ENCODE measurements at places on chromosomes 2 and 18.

GRCh38 chr18:48048251-48048650, 117.8 kb upstream of the SMAD2 start:
- DNase-seq: no peak

DNA sequence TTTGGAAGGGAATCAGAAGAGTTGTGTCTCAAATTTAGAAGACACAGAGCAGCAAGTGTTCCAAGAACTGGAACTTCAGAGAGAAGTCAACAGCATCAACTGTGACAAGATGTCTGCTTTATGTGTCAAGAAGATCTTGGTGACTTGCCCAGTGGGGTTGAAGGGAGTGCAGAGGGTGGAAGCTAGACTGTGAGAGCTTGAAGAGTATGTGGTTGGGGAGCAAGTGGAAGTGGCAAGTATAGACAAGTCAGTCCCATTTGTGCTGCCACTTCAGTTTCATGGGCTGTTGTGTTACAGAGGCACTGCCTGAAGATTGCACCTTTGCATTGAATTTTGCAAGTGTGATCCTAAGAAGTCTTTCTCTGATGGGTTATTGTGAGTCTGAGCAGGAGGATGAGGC, 68.7 kb upstream of the MC2R start:
- no peak for DNase-seq

DNA sequence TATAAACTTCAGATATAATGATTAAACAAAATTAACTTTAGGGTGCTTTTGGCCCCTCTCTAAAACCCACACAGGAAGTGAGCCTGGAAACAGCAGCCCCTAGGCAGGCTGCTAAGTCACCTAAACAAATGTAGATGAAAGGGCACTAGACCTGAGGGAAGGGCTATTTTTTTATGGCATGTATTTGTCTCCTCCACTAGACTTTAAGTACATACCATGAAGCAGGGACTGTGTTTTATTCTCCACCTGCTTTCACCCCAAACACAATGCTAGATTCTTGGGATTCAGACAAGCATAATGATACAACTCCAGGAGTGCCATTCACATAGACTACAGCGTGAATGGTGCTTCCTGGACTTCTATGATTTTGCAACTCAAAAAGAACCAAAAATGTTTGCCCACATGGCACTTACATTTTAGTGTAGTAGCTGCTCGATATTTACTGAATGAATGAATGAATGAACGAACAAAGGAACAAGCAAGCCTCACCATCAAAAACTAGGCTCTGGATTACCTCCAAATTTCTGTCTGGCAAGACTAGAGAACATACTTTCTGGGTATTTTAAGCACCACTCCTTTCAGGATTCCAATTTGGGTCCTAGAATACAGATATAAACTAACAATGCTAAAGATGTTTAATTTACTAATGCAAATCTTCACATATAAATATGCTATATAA, 10.1 kb downstream of the ATAD2B start:
- DNase-seq: no peak

- DNase-seq: no peak
Measured at GRCh38 chr2:119598596-119599263, 54.5 kb downstream of the CFAP221 start.

- peak; percentile 64 for DNase-seq
Measured at GRCh38 chr2:110755491-110756078, 23.2 kb downstream of the ACOXL start.

- DNase-seq: peak; percentile 20
Measured at GRCh38 chr2:168434146-168434545, 21.9 kb upstream of the CERS6 start.

GRCh38 chr2:99960790-99961189, 181.6 kb downstream of the AFF3 start:
- DNase-seq: no peak

GRCh38 chr2:216366777-216367471, 5.4 kb downstream of the MARCHF4 start:
- DNase-seq: peak; percentile 55

- peak; percentile 50 for DNase-seq
Measured at GRCh38 chr2:201070948-201071478, 458 bp downstream of the HYCC2 start.

DNA sequence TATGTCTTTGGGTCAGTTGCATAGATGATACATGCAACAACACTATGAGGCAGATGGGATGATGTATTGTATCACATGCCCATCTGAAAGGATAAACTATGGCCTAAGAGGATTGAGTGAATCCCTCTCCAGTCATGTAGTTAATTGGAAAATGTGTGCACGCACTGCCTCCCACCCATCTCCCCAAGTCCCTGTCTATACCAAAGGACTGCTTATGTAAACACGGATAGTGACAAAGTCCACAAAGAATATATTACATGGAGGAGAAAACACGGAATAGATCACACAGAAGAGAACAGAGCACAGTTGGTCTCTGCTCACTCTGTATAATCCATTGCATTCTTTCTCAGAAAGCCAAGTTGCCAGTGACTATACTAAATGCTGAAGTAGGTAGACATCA, 82.4 kb downstream of the NCKAP5 start:
- DNase-seq: no peak

DNA sequence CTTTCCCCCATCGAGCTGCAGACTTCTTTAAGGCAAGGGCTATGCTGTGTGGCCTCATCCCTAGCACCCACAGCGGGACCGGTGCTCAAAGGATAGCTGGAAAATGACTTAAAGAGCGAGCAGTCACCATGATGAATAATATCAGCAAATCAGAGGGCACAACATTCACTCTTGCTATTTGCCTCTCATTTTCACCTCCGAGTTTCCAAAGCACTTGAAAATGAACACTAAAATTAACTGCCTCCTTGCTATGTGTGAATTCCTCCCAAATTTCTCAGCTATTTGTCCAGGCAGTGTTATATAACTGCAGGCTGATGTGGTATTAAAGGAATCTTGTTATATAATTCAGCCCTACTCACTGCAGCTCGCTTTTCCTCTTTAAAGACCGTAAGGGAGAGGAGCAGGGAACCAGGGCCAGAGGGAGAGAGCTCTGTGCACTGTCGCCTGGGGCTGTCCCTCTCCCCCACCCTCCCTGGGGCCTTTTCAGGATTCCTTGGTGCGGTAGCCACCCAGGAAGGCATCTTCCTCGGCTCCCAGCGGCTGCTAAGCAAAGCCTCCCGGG, 1.4 kb downstream of the CYS1 start:
- DNase-seq: no peak

GRCh38 chr2:177282181-177282641, 17.7 kb upstream of the NFE2L2 start:
- DNase-seq: no peak

- DNase-seq: no peak
Measured at GRCh38 chr2:64667535-64667934, 13.8 kb upstream of the SERTAD2 start.

All from adipocyte (in vitro differentiated cells).